MV-4-11 (cell line): ENCODE measurements at places on chromosomes 16 and 17.

- peak; percentile 91 for DNase-seq
Measured at GRCh38 chr17:1627182-1627981, 1.3 kb downstream of the SLC43A2 start.

GRCh38 chr16:87575027-87575804 is 27.1 kb upstream of the JPH3 start:
- DNase-seq: no peak

- DNase-seq: peak; percentile 59
Measured at GRCh38 chr16:53434377-53435065, at the start of gene RBL2. Gene RBL2, plus strand, starts transcription at chr16:53434471. Its CDS starts 86 bp downstream, at chr16:53434557.

GRCh38 chr17:74712756-74713155 is at the start of gene CD300LF:
Gene CD300LF, minus strand, starts transcription at chr17:74712923. Its CDS starts 57 bp downstream, at chr17:74712866.
- DNase-seq: peak; percentile 96

DNA sequence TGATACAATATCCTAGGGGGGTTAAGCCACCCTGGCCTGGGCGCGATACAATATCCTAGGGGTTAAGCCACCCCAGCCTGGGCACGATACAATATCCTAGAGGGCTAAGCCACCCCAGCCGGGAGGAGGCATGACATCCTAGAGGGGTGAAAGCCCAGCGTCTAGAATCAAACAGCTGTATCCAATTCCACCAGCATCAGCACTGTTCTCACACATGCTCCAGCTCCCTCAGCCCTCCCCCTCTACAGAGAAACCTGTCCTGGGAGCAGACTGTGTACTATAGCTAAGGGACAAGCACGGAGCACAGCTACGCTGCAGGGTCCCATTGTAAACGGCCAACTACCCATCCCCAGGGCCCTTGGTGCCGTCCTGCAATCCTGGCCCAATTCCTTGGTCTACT is 6.2 kb downstream of the GINS2 start:
- no peak for DNase-seq

GRCh38 chr17:67696853-67697498 is 20.8 kb upstream of the NOL11 start:
- no peak for DNase-seq

DNA sequence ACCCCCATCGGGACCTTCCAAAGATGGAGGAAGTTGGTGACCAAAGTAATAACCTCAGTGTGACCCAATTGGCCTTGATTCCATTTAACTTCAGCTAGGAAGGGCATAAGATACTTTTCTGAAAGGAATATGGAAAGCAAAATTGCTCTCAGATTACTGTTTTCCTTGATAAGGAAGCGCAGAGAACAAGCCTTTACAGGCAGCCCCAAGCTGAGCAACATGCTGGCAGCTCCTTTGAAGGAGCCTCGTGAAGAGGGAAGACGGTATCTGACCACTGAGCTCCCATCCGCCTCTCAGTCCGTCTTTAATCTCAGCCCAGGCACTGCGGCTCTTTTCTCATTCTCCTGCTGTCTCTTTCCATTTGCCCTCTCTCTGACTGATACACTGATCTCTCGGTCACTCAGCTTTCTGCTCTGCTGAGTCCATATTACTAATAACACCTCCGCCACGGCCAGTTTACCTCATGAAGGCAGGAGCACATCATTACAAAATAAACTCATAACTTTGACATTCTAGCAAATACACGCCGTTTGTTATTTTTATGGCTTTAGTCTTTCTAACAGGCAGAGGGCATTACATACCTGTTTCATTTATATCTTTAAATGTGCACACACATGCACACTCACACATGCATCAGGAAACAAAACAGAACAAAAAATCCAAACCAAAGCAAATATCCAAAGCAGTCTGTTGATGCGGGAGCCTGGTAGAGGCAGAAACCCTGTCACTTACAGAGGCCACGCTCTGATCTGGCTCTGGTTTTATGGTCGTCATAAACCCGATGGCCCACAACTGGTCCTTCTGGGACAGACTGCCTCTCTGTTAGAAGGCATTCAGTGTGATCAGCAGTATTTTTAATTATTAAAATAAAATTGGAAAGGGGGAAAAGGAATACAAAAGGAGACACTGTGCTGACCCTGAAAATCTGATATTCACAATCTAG is 183.2 kb downstream of the AATF start:
- DNase-seq: no peak

- DNase-seq: peak; percentile 77
Measured at GRCh38 chr16:31079342-31079944, 5.2 kb downstream of the ZNF646 start.
